Suppressor macrophage (primary cell): ENCODE measurements at places on chromosomes 4 and X.

DNA sequence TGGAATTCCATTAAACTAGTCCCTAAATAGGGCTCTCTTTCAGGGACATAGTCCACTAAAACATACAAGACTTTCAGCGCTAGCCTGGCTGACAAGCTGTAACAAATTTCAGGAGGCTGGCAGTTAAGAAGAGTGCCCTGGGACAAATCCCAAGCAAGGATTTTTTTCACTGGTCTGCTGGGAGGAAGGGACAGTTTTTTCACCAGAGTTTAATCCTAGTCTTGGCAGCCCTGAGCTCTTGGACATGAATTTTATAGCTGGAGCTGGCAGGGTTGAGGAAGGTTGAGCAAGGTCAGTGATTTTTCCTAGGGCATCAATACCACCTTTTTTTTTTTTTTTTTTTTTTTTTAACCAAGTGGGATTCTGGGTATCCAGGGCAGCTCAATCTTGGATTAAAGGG is 184.4 kb downstream of the SH2D1A start:
- no peak for DNase-seq

DNA sequence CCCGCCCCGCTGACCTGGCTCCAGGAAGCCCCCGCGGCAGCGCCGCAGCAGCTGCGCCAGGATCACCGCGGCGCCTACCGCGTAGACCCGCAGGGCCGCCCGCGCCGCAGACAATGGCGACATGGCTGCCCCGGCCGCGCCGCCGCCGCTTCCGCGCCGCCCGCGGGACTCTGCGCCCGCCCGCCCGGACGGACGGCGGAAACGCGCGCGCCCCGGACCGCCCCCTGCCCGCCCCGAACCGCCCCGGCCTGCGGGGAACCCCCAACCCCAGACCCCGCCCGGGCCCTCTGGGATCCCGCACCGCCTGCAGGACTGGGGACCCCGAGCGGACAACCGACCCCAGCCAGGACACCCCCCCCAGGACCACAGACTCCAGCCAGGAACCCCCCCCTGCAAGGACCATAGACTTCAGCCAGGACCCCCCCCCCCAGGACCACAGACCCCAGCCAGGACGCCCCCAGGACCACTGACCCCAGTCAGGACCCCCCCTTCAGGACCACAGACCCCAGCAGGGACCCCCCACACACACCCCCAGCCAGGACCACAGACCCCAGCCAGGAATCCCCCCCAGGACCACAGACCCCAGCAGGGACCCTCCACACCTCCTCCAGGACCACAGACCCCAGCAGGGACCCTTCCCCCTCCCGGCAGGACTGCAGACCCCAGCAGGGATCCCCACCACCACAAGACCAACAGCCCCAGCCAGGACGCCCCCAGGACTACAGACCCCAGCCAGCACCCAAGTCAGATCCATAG is at the start of the genes DHRSX and ZBED1:
Gene DHRSX, minus strand, starts transcription at position 174 of the 756 bp plus-strand sequence. Its CDS starts 51 bp downstream, at position 123.
Gene ZBED1, minus strand, starts transcription at position 174 of the 756 bp plus-strand sequence. CDS start 10,257 bp downstream, outside the sequence.
- DNase-seq: peak; percentile 87

- no peak for DNase-seq
Measured at GRCh38 chr4:152976212-152976761, 40.2 kb downstream of the FHDC1 start.

DNA sequence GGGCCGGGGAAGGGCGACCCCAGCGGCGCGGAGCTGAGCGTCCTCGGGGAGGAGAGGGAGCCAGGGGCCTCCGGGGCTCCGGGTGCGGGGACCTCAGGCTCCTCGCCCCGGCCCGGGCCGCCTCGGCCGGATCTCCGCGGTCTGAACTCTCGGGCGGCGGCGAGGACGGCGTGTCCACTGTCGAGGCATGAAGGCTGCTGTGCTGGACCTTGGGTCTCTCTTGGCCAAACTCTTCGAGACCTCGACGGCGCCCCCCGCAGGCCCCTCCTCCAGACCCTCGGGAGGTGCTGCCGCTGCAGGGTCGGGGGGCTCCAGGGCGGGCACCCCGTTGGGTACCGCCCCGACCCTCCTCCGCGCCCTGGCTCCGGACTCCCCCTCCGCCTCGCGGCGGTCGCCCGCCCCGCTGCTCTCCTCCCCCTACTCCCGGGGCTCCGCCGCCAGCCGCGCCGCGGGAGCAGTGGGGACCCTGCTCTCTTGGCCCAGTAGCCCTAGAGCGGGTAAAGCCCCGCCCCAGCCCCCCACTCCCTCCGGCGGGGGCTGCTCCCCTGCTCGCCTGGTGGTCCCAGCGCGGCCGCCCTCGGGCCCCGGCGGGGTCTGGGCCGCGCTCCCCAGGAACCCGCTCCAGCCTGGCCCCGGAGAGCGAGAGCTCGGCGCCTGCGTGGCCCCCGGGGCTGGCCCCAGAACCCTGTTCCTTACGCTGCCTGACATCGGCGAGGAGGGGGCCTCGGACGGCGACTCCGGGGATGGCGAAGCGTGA is 564 bp downstream of the FAM149A start:
- no peak for DNase-seq

DNA sequence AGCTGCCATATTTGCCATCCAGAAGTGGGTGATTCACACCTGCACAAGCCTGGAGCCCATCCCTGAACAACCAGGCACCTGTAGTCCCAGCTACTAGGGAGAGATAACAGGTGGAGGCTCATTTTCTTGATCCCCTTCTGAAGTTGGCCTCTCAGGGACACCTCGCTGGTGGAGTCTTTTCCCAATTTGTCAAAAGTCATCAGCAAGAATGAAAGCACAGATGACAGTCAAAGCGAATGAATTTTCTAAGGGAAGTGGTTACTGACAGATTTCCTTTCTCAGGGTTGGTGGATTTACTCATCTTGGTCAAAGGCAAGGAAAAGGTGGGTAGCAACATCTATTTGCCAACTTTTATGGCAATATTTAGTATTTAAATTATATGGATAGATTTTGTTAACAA is 36.5 kb downstream of the FGFBP1 start:
- DNase-seq: peak; percentile 18

DNA sequence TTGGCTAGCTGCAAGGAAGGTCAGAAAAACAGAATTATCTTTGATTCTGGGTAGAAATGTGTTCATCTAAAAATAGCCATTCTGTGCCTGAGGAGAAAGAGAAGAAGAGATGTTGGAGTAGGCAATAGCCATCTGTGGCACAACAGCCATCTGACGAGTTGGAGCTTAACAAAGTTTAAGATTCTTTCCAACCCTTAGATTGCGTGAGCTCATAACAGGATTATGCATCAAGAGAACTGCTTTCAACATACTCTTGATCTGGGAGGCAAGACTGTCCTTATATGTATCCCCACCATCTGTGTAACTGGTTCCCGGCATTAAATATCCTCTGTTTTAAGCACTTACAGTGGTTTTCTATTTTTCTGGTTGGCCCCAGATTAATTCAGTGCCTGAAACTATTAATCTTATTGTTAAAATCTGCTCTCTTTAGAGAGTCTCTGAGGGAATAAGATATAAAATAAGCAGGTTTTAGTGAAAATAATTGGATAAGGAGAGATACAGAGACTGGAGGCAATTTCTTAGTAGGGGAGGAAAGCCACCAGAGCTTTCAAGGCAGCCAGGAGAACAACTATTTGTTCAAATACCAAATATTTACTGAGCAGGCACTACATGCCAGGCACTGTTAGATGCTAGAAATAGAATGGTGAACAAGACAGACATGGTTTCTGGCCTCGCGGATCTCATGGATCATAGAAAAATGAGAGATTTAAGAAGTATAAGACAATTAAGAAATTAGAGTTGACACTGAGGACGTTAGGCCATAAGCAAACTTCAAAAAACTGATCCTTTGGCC is 398.0 kb downstream of the SMARCA1 start:
- DNase-seq: no peak

DNA sequence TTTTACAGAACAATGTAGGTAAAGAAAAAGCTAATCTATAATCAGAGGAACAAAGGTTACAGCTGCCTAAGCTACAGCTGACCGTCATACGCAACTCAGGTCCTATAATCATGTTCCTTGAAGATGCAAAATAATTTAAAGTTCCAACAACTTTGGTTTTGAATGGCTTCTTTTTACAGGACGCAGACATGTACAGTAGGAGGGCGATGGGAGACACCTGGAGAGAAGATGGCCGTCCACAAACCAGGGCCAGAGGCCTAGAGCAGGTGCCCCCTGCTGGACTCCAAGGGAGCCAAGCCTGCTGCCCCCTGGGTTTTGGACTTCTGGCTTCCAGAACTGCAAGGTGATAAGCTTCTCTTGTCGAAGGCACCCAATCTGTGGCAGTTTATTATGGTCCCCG is 10.6 kb downstream of the HGFAC start:
- no peak for DNase-seq

DNA sequence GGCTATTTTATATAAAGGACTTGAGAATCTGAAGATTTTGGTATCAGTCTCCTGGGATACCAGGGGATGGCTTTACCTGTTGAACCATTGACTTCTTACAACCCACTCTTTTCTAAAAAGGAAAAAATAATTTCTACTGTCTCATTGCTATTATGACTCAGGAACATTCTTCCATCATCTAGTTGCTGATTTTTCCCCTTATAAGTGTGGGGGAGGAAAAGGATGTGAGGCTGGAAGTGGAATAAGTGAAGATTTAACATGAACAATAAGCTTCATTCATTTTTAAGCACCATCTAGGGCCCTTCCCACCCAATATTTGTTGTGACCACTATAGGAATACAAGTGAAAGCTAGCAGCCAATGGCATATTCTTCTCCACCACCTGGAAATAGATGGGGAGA is 10.6 kb upstream of the MND1 start:
- DNase-seq: no peak
